ENCODE measurements at places on chromosomes 1 and 21.

- no peak for DNase-seq
These were observed 42.3 kb downstream of the PLEKHO1 start for GRCh38 chr1:150192012-150192411.

- peak; percentile 32 for DNase-seq
These were observed 1.7 kb downstream of the TOR1AIP1 start for GRCh38 chr1:179883745-179884138.

GRCh38 chr1:39569034-39569433, 7.6 kb downstream of the PABPC4 start:
- DNase-seq, result peak; percentile 34

DNA sequence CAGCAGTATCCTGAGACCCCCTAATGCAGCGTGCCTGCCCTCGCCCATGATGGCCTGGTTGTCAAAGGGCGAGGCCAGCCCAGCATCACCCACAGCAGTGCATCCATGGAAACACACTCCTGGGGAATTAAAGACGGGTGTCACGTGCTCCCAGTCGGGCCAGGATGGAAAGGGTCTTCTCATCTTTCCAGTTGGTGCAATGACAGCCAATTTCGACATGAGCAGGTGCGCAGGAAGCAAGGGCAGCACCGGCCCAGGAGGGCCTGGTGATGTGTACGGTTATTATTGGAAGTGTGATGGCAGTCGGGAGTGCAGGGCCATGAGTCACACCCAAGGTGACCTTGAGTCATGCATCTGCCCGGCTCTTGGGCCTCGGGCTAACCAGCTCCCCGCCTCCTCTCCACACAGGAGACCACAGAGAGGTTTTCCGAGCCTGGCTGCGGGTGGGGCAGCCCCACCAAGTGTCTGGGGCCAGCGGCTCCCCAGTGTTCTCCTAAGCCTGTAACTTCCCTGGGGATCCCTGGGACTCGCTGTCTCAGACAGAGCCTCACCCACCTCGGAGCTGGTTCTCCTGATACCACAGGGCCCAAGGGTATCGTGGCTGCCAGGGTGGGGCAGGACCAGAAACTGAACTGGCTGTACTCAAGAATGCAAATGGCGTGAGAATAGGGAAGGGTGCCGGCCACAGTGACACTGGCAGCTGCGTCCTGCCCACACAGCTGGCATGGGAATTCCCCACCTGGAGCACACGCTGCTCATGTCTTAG, 119.8 kb downstream of the SIK1 start:
- DNase-seq, result peak; percentile 96

DNA sequence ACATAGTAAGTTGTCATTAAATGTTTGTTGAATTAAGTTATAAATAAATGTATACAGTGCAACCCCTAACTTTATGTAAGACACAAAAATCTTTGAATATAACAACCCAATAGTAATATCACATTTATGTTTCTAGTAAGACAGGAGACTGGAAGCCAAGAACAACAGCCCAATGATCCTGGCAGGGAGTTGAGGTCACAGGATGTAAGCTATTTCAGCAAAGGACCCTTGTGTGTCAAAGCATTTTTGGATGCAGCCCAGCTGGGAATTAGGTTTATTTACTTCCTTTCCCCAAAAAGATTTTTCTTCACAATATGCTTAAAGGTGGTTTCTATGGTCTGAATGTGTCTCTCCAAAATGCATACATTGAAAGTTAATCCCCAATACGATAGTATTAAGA, 34.0 kb upstream of the ABCA4 start:
- no peak for DNase-seq

- DNase-seq, result no peak
These were observed 167.8 kb downstream of the PATJ start for GRCh38 chr1:61910035-61910434.

DNA sequence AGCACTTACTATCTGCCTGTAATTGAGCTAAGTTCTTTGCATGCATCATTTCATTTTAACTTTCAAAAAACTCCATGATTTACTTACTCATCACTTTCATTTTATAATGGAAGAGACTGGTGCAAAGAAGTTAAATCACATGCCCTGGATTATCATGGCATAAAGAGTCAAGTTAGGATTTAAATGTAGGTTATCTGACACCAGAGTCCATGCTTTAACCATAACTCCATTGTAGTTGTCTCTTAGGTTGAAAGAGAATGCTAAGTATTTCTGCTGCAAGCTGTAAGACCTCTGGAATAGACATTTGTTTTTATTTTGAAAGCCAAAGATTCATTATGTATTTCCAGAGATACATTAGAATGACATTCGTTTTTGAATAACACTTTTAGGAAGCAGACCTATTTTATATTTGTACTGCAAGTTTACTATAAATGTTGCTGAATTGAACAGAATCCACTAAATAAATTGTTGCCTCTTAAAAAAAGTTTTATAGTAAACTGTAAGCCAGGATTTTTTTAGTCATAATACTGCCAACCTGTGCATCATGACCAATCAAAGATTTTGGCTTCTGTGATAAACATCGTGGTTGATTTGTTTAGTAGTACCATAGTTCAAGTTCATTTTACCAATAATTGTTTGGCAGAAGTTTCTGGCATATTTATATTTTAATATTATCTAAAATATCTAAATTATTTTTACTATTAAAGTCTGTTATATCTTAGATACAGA, 26.1 kb downstream of the CFH start:
- DNase-seq, result no peak

DNA sequence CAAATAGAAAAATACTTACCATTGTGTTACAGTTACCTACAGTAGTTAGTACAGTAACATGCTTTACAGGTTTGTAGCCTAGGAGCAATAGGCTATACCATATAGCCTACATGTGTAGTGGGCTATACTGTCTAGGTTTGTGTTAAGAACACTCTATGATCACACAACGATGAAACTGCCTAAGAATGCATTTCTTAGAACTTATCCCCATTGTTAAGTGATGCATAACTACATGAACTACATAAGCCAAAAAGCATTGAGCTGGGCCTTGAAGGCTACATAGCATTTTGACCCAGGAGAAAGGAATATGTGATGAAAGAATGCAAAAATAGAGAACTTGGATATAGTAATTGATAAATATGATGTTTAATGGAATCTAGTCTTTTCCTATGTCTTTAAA, 46.4 kb upstream of the JUN start:
- no peak for DNase-seq

DNA sequence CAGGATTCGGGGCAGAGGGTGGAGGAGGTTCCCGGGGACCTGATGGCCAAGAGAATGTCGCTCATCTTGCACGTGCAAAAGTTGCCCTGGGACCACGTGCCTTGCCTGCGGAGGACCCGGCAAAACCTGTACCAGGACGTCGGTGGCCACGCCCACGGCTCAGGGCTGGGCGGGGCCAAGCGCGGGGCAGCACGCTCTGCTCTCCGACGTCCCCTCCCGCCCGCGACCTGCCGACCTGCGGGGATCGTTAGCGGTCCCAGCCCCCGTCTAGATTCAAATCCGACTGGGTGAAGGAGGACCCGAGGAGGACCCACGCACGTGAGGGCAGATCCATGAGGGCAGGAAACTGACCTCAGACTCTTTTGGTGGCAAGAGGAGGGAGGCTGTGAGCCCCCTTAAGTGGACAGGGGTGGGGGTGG, at the start of gene C1orf167:
TSS of gene C1orf167 (plus strand) at position 206 of the 419 bp plus-strand sequence. CDS start 2,208 bp downstream, outside the sequence.
- DNase-seq, result peak; percentile 46

DNA sequence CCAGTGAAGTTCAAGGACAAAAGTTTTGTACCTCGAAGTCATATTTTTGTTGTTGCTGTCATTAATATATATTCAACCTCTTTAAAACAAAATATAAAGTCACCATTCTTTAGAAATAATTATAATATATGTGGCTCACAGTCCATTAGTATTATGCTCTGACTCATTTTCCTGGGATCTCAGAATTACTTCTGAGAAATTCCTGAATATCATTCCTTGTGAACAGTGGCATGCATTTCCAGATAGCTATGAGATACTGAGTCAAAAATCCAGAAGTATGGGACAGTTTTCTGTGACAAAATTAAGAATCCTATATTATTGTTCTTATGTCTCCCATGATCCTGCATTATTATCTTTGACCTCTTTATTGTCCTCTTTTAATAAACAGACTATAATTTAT, 13.8 kb upstream of the RGS21 start:
- no peak for DNase-seq

DNA sequence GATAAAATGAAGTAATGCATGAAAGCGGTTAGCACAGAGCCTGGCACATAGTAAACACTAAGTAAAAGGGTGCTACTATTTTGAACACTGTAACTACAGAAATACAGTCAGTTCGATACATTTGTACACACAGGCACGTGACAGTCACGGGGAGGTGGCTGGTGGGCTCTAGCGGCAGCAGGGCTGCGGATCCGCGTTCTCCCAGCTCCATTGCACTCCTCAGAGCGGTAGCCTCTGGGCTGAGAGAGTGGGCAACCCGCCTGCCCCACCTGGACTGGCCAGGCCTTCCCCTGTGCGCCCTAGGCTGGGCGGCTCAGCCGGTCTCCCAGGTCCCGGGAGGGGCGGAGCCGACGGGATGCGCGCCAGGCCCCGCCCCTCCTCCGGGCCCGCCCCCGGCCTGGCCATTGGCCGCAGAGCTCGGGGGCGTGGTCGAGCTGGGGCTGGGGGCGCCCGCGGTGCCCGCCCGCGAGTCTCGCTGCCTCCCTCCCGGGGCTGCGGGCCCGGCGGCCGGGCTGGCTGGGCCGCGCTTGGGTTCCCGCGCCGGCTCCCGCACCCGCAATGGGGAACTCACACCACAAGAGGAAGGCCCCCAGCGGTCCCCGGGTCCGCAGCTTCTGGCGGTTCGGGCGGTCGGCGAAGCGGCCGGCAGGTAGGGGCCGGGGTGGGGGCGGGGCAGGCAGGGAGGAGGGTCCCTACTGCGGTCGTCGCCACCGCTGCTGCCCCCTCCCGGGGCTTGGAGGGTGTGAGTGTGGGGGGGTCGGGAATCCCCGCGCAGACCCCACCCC, 51.2 kb upstream of the SYNC start:
- DNase-seq, result peak; percentile 93

- DNase-seq, result no peak
These were observed 4.8 kb upstream of the TTC4 start for GRCh38 chr1:54710841-54711240.

DNA sequence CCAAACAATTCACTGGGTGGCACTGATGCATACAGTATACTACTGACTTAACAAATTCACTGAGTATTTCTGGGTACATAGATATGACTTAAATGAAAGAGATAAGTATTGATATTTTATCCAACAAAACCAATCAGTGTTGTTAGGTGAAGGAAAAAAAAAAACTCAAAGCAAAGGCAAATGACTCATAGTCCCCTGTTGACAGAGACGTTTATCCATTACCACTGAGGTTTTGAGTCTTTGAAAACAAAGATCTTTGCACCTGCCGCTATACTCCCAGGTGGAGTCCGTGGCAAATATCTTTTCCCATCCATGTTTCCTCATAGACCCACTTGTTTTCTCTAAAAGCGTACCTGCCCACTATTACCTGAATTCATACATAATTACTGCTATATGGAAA, 18.4 kb downstream of the DYNLT5 start:
- DNase-seq, result peak; percentile 91

GRCh38 chr1:156251527-156251926, 3.7 kb upstream of the PAQR6 start:
- no peak for DNase-seq

GRCh38 chr1:156836041-156836654, 19.5 kb upstream of the SH2D2A start:
- DNase-seq, result no peak

- DNase-seq, result no peak
These were observed 9.6 kb downstream of the TMCO1 start for GRCh38 chr1:165759095-165759494.

GRCh38 chr1:202850593-202851362, 38.2 kb downstream of the RABIF start:
- no peak for DNase-seq

- no peak for DNase-seq
These were observed 219.0 kb downstream of the KAZN start for GRCh38 chr1:14817223-14818170.

DNA sequence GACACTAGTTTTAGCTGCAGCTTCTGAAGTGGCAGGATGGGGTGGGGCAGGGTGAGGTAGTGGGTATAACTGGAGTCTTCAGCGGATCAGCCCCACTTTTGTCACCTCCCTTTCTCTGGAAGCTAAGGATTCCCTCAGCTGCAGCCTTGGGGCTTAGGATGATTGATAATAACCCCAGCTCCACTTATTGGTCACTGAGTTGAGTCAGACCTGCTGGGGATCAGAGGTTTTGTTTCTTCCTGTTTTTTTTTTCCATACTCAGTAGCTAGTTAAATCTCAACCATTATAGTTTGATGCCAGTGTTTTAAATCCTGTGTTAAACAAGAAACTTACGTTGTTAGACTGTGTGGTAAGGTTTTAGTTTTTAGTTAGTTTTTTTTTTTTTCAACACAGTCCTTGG, 57.2 kb downstream of the LAMC1 start:
- no peak for DNase-seq

GRCh38 chr1:244313346-244313745, 138.4 kb downstream of the ADSS2 start:
- DNase-seq, result no peak
